Osteocyte (in vitro differentiated cells): ENCODE measurements at places on chromosomes 12 and 14. TPM values are rescaled to one million over a fixed set of nuclear protein-coding genes. Genes with fewer than 3 reads are reported as not detected.

Gene NFE2
- 0.30 TPM in 1 of 2 replicates, not detected in the other for total RNA-seq

Gene CCNB1IP1
- 47.4 and 49.6 TPM in 2 replicates for total RNA-seq

DNA sequence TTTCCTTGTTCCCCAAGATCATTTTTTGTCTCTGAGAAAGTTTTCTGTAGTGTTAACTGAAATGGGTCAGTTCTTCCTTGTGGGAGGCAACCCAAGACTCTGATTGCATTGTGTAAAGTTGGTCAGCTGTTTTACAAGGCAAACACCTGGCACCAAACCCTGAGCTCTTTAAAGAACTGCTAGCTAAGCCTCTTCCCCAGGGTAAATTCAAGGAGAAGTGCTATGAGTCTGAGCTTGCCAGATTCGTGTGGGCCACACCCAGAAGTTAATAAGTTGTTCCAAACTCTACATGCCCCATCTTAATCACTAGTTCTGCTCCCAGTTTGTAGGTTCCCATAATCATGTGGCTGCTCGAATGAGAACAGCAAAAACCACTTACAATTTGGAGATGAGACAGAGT lies 214.5 kb downstream of the BTG1 start:
- no peak for DNase-seq

- DNase-seq, result no peak
These were observed 120.5 kb downstream of the PTPN11 start for GRCh38 chr12:112539221-112539620.
